ENCODE measurements at places on chromosomes 5 and 9.

GRCh38 chr9:136679431-136679941 lies 7.8 kb downstream of the AGPAT2 start:
- DNase-seq, result no peak

- DNase-seq, result no peak
These were observed 18.3 kb downstream of the RFX3 start for GRCh38 chr9:3507395-3508077.

DNA sequence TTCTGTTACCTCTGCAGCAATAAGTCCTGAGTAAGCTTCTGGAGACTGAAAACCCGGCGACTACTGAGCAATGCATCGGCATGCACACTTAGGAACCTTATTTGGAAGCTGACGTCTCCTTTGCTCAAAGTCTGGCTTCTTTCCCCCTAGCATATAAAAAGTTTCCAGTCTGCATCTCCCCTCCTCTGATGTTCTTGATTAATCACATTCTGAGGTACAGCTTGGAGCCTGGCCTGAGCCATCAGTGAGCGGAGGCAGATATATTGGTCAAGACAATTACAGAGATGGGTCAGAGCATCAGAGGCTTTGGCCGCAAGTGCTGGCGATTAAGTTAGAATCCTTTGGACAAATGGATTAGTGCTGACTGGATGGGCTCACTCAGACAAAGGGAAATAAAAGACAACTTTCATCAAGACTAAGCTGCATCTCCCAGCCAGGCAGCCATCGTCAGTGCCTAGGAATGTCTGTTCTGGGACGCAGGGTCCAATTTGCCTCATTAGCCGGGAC lies 140.7 kb downstream of the MTX3 start:
- DNase-seq, result peak; percentile 9

DNA sequence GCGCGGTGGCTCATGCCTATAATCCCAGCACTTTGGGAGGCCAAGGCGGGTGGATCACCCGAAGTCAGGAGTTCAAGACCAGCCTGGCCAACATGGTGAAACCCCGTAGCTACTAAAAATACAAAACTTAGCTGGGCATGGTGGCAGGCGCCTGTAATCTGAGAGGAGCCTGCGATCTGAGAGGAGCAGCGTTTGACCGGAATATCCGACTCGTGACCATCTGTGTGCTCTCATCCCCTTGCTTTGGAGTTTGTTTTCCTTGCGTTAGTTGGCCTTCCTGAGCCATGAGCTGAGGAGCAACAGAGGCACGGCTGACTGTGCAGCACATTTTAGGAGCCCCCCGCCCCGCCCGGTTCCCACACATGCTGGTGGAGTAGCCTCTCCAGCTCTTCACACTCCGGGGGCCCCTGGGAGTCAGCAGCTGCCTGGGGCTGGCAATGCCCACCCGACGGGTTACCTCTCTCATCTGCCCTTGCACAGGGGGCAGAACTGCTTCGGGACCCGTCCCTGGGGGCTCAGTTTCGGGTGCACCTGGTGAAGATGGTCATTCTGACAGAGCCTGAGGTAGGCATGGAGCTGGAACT lies 3.0 kb downstream of the ADAMTS13 start:
- no peak for DNase-seq

- DNase-seq, result no peak
These were observed 250.5 kb downstream of the DENND1A start for GRCh38 chr9:123679330-123679987.

DNA sequence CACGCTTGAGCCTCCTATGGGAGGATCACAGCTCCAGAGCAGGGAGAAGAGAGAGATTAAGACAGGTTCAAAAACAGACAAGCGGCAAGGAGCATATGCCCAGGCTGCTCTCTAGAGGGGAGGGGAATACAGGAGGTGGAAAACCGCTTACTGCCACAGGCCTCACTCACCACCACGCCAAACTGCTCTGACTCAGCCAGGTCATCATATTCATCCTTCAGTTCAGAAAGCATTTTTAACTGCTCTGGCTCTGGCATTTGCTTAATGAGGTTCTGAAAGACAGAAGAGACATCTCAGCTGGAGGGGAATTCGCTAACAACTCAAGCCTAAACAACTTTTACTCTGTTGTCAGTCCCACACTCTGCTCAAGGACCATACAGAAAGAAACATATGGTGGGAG lies 40.1 kb downstream of the PCDHGC5 start:
- peak; percentile 59 for DNase-seq

DNA sequence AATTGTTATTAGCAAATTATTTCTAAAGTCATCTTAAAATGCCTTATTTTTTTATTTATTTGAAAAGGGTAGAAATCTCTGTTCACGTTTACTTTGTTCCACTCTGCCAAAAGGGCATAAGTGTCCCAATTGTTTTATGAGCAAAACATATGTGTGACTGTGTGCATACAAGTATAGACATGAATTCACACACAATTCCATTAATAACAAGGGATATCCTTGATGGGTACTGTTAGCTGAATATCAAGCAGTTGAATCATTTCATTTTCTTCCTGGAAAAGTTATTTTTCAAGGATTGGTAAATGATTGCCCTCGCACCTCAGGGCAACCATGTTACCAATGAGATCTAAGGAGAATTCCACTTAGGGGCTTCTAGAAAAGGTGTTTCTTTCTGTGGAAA lies 92.1 kb upstream of the TAF11L2 start:
- no peak for DNase-seq

GRCh38 chr9:82037126-82037525 lies 48.6 kb downstream of the SPATA31D1 start:
- DNase-seq, result no peak

DNA sequence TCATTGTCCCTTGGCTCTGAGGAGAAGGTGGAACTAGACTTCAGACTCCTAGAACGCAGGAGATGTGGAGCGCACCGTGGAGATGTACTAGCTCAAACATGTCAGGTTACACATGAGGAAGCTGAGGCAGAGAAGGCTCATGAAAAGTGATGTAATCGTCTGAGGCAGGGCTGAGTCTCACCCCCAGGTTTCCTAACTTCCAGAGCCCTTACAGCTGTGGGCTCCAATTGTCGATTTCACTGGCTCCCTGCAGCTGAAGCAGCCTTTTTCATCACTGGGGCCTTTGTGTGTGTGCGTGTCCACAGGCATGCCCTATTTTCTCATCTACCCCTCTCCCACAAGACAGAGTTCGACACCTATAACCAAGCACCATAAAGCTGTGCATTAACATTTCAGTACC lies 370.6 kb downstream of the NTRK2 start:
- no peak for DNase-seq

- no peak for DNase-seq
These were observed 9.6 kb downstream of the FBXO38 start for GRCh38 chr5:148393390-148393741.

DNA sequence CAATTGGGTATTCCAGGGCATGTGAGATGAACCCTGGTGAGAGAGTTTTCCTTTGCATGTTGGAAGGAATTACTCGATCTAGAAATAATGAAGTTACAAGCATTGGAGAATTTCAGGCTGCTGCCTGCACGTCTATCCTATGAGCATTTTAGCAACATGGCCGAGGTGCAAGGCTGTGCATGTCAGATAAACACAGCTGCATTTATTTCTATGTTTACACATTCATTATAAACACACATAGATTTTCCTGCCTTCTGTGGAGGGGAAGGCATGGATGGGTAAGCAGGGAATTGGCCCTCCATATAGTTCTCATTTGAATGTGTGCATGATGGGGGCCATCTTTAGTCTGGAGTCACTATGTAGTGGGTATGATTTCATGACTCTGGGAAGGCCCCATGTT lies 42.3 kb downstream of the AOPEP start:
- no peak for DNase-seq

DNA sequence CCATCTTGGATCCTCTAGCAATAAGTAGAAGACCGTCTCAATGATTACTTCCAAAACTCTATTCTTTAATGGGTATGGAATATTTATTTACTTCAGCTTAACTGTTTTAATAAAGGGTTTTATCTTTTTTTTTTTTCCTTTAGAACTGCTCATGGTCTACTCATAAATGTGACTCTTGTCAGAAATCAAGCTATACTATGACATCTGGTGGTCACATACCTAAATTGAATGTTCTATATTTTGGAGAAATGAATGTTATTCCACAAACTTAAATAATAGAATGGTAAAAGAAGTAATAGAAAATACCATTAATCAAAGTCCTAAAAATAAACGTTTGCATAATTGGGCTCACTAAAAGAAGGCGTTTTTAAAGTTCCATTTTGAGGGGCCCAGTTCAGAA lies 131.2 kb upstream of the PLCXD3 start:
- DNase-seq, result peak; percentile 57

DNA sequence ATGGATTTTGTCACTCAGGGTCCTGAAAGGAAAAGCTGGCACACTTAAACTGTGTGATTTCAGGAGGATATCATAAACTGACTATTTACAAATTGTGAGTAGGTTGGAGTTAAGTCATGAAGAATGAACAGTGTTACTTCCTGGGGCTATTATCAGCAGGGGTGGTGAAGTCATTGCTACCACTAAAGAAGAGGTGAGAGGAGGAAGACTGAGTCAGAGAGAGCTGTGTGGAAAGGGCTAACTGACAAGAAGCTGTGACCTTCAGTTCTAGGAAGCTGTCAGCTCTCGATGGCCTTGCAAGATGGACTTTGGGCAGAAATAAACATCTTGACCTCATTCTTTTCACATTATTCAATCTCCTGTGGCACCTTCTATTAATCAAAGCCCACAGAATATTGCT lies 72.3 kb upstream of the STARD4 start:
- peak; percentile 30 for DNase-seq

DNA sequence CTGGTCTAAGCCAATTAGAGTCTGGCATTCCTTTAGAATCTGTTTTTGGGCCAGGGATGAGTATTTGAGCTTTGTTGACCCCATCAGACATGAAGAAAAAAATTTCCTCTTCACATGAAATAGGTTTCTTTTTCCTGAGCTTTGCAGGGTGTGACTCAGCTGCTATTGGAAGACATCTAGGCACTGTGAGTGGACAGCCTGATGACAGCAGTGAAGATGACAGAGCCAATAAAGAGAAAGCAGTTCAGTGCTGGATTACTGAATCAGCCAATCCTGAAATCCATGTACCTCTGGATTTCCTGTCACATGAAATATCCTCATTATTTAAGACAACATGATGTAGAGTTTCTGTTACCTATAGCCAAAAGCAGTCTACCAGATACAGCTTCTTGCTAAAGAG lies 51.3 kb upstream of the GRIA1 start:
- no peak for DNase-seq

DNA sequence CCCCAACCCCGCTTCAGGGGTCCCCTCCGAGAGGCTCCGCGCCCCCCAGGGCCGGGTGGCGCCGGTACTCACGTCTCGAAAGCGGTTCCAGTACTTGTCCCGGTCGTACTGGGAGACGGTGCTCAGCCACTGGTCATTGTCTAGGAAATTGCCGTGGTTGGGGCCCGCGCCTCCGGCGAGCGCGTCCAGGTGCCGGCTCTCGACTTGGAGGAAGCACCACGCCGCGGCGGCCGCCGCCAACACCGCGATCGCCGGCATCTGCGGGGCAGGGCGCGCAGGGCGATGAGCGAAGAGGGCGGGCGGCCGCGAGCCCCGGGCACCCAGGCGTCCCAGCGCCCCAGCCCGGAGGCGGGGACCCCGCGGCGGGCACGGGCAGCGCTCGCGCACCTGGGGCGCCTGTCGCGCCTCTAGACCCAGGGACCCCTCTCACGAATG lies 808 bp downstream of the SPOCK1 start:
- peak; percentile 70 for DNase-seq

DNA sequence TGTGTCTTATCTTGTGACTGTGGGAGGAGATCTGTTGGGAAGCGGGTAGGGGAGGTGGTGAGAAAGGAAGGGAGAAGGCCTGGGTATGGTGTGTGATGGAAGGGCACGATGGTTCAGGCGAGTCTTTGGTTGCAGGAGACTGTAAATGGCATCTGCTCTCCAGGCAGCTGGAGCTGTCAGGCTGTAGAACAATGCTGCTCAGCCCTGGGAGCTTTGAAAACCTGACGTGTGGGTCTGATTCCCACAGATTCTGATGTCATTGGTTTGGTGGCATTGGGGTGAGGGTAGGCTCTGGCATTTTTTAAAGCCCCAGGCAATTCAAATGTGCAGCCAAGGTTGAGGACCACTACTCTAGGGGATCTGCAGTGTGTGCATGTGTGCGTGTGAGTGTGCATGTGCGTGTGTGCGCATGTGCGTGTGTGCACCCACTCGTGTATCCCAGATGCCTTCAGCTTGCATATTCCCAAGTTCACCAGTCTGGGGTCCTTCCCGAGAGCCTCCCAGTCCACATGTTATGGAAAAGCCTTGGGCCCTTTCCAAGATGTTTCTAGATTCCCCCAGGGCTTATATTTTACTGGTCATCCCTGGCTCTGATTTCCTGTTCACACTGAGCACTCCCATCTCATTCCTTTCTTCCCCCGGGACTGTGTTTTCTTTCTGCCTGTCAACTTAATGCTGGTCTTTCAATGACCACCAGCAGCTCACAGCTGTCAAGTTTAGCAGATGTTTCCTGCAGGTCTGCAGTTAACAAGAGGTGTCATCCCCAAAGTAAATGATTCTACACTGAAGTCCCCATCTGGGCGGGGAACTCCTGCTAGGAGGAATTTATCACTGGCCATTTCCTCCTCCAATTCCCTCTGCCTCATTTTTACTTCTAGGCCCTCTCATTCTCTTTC lies 34.0 kb downstream of the BOD1 start:
- DNase-seq, result peak; percentile 44

DNA sequence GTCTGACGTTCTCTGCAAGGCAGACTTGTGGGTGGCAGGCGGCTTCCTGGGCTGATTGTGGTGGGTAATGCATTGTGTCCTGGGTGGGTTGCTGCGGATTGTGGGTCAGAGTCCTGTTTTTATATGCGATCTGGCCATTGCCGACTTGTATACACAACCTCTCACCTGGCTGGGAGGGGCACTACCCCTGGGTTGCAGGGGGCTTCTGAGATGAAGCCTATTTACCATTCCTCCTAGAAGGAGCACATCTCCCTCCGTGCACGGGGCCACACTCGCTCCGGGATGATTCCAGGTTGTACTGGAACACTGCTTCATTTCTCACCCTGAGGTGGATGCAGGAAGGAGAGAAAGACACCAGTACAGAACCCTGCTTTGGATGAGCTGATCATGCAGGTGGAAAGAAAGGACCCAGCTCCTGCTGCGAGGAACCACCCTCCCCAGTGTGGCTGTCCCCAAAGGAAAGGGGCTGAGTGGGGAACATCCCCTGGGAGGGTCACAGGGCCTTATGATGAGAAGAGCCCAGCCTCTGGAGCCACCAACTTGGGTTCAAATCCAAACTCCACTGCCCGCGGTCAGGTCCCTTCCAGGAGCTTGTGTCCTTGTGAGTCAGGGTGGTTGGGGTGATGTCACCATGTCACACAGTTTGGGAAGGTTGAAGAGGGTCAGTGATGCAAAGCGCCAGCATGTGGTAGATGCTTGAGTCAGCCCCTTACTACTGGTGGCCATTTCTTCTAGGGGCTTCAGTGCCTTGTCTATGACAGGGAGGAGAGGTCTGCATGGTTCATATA lies 151.8 kb upstream of the COL5A1 start:
- no peak for DNase-seq
